ENCODE measurements at places on chromosomes 11 and 22.

DNA sequence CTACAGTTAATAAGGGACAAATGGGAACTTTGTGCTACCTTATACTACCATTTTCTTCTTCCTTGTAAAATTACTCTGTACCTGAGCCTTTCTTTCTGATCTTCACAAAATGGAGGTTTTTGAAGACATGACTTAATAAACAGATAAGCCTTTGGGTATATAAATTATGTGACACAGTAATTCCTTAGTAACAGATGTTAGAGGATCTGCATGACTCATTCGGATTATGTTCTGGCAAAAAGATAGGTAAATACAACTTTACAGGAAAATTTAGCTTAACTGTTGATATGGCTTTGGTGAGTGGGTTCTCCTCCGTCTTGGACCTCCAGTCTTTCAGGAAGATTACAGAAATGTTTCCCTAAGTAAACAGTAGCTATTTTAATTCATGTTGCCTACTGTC lies 61.8 kb downstream of the BID start:
- no peak for DNase-seq

DNA sequence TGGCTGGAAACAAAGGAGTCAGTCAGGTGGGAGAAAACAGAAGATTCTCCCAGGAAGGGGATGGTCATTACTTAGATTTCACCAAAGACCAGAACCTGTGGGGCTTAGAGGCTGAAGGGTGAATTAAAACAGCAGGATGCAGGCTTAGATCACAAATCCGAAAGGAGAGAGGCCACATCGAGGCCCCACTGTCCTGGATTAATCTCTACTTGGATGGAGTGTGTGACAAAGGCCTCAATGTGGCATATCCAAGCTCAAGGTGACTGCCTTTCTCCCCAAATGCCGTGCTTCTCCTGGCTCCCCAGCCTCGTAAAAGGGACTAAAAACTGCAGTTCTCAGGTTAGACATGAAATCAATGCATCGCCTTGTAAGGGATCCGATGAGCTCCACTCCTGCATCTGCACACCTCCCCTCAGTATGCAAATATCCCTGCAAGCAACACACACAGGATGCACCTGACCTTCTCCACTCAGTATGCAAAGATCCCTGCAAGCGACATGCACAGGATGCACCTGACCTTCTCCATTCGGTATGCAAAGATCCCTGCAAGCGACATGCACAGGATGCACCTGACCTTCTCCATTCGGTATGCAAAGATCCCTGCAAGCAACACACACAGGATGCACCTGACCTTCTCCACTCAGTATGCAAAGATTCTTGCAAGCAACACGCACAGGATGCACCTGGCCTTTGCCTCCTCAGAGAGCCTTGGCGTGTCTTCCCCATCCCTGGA lies 447.4 kb downstream of the BRD1 start:
- DNase-seq: no peak

DNA sequence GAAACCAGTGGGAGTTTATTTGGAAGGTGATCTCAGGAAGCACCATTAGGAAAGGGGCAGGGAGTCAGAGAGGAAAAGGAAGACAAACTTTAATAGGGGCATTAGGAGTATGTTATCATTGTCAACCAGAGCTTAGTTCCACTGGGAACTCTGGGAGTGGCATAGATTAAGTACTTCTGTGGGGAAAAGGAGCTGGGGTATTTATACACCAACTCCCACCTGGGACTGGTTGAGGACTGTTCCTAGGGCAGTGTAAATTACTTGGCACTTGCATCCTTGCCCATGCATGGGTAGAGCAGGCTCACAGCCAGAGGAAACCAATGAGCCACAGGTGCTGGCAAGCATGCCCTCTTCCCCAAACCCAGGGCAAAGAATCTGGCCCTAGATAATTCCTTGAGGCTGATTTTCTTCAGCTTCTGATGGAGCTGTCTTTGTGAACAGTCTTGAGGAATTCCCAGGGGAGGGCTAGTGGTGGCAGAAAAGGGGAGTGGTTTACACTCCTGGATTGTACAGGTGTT lies 541.2 kb downstream of the MIAT start:
- no peak for DNase-seq

GRCh38 chr22:46110215-46110614 lies 40.1 kb upstream of the PPARA start:
- DNase-seq: no peak

DNA sequence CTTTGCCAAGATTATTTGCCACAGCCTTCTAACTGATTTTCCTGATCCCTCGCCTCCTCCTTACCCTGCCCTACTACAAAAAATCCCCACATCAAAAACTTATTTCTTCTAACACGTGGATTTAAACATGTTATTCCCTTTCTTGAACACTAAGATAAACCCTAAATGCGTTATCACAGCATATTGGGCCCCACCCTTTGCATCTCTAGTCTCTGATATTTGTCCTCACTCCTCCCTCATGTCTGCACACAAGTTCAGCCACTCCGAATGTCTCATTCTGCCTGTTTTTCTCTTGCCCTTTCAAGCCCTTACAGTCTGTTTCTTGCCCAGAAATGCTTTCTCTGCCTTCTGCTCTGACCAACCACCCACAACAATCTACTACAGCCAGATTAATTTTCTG lies 10.6 kb upstream of the ACER3 start:
- DNase-seq: no peak

- DNase-seq: no peak
These were observed 90.0 kb upstream of the LINC01488 start for GRCh38 chr11:69391192-69392103.

- no peak for DNase-seq
These were observed 23.9 kb downstream of the EHF start for GRCh38 chr11:34644669-34645406.

GRCh38 chr11:60868682-60869450 lies 1.5 kb downstream of the ZP1 start:
- no peak for DNase-seq

- no peak for DNase-seq
These were observed 24.0 kb downstream of the PISD start for GRCh38 chr22:31637891-31638618.

GRCh38 chr11:45000918-45001317 lies 50.2 kb upstream of the TP53I11 start:
- DNase-seq: no peak

DNA sequence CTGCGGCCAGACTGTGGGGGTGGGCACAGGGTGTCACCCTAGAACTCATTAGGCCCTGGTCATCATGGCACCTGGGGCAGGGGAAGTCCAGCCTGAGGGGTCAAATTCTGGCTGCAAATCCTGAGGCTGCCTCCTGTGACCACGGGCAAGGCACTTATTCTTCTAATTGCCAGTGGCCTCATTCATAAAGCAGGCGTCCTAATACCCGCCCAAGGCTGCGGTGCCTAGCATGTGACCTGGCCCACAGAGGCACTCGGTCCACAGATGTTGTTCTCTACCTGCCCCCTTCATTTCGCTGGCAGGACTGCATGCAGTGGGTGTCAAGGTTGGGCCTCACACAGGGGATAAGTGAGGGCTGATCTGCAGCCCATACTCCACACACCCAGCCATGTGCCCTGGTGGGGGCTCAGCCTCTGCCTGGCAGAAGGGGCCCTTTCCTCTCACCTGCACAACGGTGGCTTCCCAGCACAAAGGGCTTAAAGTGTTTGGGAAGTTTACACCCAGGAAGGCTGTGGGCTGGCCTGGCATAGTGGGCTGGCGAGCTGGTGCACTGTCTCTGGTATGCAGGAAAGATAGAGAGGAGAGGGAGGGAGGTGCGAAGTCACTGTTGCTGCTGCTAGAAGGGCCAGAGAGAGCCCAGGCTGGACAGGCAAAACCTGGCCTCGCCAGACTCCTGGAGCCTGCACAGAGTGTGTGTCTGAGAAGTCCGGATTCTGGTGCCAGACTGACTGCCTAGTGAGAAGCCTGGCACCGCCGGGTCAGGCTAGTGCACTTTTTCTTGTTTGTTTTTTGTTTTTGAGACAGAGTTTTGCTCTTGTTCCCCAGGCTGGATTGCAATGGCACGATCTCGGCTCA lies 3.2 kb downstream of the MPST start:
- no peak for DNase-seq

GRCh38 chr11:31783252-31783651 lies 27.9 kb downstream of the PAX6 start:
- DNase-seq: no peak

DNA sequence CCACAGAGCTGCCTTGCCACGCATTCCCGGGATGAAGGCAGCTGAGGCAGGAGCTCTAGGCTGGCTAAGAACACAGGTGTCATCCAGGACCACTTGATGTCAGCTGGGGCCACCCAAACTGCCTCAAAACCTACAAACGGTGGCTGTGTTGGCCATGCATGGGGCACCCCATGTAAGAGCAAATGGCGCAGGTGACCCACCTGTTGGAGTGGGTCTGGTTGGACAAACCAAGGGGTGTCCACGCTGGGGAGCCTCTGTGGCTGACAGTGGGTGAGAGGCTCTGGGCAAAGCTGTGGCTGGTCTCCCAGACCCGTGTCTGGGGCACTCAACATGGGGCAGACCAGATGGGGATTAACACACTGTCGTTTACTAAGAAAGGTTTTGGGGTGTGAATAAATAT lies 19.0 kb upstream of the SYT8 start:
- DNase-seq: no peak

DNA sequence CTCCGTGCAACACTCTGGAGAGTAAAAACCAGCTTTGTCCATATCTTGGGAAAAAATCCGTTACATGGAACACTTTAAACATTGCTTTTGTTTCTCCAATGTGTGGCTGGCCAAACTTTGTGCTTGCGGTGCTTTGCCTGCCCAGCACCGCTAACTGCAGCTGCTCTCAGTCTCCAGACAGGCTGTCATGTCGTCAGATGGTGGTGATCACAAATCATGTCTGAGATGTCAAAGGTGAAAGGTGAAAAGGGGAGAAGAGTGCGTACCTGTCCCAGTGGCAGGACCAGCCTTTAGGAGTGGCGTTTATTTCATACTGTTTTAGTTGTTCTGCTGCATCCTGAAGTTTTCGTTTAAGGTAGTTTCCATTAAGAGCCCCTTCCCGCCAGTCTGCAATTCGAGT lies 17.1 kb upstream of the AGBL2 start:
- no peak for DNase-seq

- no peak for DNase-seq
These were observed 65.5 kb upstream of the THY1 start for GRCh38 chr11:119488256-119488995.

DNA sequence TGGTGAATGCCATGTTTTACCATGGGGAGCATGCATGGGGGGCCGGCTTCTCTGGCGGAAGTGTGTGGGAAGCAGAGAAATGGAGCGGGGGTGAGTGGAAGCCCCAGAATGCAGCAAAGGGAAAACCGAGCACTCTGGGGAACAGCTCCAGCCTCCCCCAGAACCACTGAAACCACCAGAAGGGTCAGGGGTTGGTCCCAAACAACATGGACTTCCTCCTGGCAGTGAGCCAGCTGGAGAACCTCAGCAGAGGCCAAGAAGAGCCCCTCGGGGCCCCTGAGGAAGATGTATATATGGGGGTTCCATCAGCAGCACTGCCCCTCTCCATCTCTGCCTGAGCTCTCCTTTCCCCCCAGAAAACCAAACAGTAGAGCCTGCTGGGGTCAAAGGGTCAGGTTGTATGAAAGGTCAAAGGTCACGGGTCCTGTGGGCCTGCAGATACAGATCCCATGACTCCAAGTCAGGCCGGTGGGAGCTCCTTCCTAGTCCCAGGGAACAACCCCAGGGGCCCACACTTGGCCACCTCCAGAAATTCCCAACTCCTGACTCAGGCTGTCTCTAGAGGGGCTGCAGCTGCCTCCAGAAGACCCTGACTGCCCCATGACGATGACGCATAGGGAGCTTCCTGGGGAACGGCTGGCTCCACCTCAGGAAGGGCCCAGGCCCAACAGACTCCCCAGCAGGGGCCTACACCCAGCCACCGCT lies 48.5 kb upstream of the TIMP3 start:
- no peak for DNase-seq

DNA sequence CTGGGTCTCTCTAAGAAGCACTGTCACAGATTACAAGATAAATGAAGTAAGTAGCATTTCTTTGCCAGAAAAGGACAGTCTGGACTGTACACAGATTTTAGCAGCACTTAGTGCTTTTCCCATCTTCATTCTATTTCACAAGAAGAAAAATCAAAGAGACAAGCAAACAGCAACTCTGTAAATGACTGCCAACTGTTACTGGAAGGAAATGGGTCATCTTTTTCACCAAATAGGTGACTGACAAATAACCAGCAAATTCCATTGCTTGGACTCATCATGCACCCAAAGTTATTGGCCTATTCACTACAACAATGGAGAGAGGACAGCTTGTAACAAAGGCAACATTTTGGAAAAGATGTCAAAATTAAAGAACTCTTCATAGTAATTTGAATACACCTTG lies 28.9 kb upstream of the CARD18 start:
- no peak for DNase-seq

DNA sequence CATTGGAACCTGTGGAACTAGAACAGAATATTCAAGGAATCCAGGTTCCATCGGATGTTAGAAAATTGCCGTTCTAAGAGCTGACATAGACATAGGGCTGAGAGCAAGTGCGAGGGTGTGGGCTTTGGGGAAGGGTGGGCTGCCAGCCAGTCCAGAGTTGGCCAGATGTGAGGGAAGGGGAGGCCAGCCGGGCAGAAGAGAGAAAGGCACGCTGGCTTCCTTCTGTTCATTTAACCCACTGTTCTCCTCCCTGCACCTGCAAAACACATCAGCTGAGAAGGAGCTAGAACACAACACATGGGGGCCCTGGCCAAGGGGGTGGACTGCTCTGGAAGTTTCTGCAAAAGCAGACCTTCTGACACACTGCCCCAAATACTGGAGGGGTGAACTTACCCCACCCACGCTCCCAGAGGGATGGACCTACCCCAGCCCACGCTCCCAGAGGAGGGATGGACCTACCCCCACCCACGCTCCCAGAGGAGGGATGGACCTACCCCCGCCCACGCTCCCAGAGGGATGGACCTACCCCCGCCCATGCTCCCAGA lies 98.0 kb downstream of the SHANK2 start:
- no peak for DNase-seq

GRCh38 chr22:43812149-43812842 lies at the start of gene EFCAB6:
Gene EFCAB6 (minus strand): TSS chr22:43812305. CDS start chr22:43782318, 29,987 bp downstream.
- peak; percentile 82 for DNase-seq

DNA sequence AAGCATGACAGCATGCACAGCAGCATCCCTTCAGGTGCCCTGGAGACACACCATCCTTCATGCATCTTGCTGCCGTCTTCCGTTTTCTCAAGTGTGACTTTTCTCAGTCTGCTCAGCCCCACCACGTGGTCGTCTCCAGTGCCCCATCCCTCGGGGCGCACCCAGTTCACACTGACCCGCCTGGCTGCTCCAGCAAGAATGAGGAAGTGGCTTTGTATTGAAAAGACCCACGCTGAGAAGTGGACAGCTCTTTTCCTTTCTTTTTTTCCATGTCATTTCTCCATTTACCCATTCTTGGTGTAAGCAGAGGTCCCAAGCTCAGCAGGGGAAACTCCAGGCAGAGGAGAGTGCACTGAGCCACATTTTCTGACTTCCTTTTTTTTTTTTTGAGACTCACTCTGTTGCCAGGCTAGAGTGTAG lies 14.5 kb downstream of the SERPINH1 start:
- no peak for DNase-seq

- DNase-seq: no peak
These were observed 111.9 kb downstream of the ATG16L2 start for GRCh38 chr11:72926076-72926475.

- DNase-seq: no peak
These were observed 979 bp downstream of the ZBED5 start for GRCh38 chr11:10856689-10857458.

- DNase-seq: no peak
These were observed 503.2 kb upstream of the B3GAT1 start for GRCh38 chr11:134915212-134915611.

Measured in HFF-Myc (cell line).